ENCODE measurements at places on chromosomes 6 and 20.

DNA sequence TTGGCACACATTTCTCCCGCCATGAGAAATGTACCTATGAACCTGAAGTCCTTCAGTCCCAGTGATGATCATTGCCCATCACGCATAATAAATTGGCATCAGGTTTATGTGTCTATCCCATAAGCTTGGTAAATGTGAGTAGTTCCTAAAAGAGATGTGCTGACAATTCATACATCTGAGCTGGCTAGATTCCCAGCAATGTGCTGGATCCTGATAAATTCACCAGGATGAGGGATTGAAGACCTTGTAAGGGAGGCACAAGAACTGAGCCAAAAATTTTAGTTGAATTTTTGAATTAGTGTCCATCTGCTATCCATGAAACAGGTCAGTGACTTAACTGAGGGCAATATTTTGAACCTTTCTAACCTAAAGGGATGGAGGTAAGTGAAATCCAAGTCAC, 267.9 kb upstream of the CITED2 start:
- DNase-seq: no peak

DNA sequence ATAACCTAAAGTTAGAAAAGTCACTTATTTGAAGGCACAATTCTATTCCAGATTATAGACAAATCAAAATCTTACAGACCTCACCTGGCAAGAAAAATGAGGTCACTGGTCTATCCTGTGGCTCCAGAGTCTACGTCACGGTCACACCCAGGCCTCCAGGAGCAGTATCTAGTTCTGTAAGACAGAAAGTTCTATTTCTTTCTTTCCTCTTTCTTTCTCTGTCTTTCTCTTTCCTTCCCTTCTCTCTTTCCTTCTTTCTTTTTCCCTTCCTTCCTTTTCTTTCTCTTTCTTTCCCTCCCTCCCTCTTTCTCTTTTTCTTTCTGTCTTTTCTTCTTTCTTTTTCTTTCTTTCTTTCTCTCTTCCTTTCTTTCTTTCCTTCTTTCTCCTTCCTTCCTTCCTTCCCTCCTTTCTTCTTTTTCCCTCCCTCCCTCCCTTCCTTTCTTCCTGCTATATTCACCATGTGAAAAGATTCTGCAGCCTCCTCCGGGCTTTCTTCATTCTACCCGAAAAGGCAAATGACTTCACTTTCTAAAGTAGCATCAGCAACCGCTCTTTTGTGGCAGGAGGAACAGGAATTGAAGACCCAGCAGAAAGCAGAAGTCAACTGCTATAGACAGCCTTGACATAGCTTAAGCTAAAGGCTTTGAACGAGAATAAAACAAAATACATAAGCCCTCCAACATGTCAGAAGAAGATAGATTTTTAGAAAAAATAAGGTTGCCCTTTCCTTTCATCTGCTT, 83.9 kb upstream of the SIRPG start:
- no peak for DNase-seq

DNA sequence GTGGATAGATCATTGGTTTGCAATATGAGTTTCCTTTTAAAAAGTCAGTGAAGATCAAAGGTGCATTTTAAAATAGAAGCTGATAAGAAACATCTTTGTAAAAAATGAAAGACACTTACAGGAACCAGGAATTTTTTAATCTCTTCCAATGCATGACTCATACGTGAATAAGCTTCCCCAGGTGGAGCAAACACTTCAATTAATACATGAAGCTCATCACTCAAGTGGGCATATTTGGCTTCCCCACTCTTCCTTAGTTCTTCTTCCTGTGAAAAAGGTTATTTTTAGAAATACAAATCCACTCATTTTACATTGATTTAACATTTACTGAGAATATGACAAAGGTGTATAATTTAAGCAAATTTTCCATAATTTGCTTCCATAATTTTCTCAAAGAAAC, 308.1 kb downstream of the KHDRBS2 start:
- no peak for DNase-seq

GRCh38 chr6:10297832-10298231, 117.0 kb downstream of the TFAP2A start:
- no peak for DNase-seq

- DNase-seq: no peak
Observed at GRCh38 chr6:143399176-143399575, 51.3 kb downstream of the ADAT2 start.

Measured in ecto neural progenitor cell (in vitro differentiated cells).